ENCODE measurements at places on chromosomes 3 and 15. TPM values are rescaled to one million over a fixed set of nuclear protein-coding genes. Genes with fewer than 3 reads are reported as not detected.
A peak's percentile ranks its signal among the peaks of the same experiment; 100 is the strongest.

- H3K27me3 ChIP-seq = no peaks in the 10 kb centered on the region
- DNase-seq = peak; percentile 53
- H3K4me1 ChIP-seq = peaks cover 3% of the 10 kb centered on the region
- H3K27ac ChIP-seq = no peak overlapping the region
- no peak overlapping the region for H3K4me3 ChIP-seq
- H3K36me3 ChIP-seq = no peaks in the 10 kb centered on the region
Observed at GRCh38 chr3:11705049-11705448, 61.3 kb upstream of the VGLL4 start.

- H3K4me3 ChIP-seq = no peak overlapping the region
- no peak for DNase-seq
- no peaks in the 10 kb centered on the region for H3K36me3 ChIP-seq
- no peaks in the 10 kb centered on the region for H3K4me1 ChIP-seq
Observed at GRCh38 chr15:36608180-36608579, 28.8 kb downstream of the CDIN1 start.

Gene CIAO2A
- total RNA-seq = 89.3 TPM

DNA sequence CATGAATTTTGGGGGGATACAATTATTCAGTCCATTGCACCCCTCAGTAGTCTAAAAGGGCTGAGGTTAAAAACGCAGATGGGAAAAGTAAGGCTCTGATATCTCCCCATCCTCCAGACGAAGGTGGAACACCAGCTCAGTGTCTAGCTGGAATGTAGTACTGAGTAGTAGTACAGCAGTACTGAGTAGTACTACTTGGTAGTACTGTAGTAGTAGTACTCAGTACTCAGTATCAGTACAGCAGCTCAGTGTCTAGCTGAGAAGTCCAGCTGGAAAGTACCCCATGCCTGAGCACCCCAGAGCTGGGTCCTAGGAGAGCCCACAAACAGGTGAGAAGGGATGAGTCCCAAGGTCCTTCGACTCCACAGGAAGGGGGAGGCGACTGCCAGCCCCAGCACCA lies 148.7 kb downstream of the XXYLT1 start:
- no peak overlapping the region for H3K27ac ChIP-seq
- no peaks in the 10 kb centered on the region for H3K36me3 ChIP-seq

Gene CHRNA7
- 7.5 TPM for total RNA-seq

Gene ADAM10
- total RNA-seq = 163 TPM

DNA sequence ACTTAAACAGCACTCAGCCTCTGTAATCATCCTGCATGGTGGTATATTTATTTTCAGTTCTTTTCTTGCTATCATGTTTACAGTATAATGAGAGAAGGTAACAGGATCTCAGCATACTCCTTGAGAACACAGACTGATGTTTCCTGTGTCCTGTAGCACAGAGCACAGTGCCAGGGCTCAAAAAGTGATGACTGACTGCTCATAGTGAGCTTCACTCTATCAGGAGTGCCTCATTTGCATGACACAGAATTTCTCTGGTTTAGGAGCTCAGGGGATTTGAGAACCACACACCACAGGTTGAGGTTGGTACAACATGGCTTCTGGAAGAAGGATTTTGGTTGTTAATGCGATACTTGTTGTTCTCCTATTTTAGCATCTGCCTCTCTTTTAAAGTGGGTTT lies 68.5 kb upstream of the SLC2A2 start:
- no peaks in the 10 kb centered on the region for H3K36me3 ChIP-seq
- no peaks in the 10 kb centered on the region for H3K4me1 ChIP-seq
- H3K4me3 ChIP-seq = no peak overlapping the region

DNA sequence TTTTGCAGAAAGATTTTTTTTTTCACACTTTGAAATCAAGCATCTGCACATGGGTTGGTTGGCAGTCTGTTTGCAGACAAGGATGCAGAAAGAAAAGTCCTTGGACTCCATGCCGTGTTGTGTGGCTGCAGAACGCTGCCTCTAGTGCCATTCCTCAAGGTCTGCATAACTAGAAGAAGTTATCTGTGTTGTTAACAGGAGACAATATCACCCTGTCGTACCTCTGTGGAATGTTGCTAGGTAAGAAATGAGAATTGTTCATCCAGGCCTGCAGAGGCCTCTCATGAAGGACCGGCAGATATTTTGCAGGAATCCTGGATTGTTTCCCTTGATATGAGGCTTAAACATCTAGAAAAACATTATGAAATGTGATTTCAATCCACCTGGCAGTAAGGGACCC lies 58.5 kb upstream of the PPARG start:
- no peaks in the 10 kb centered on the region for H3K27me3 ChIP-seq
- H3K4me1 ChIP-seq = no peaks in the 10 kb centered on the region
- no peak overlapping the region for H3K4me3 ChIP-seq
- no peak for DNase-seq

DNA sequence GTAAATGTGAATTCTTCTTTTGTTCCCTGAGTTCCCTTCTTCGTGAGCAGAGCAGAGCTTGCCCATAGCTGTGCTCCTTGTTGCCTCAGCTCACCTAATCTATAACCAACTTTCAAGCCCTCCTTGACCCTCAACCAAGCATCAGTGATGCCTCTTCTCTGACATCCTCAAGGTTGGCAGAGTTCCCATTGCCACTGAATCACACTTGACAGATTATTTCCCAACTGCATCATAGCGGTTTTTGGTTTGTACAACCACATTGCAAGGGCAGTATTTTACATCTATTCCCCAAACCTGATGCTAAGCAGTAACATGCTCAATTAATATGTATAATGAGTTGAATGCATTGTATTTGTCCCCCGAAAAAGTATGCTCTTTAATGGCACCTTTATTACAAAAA lies 133.0 kb upstream of the SNTN start:
- no peaks in the 10 kb centered on the region for H3K4me1 ChIP-seq
- H3K27me3 ChIP-seq = no peaks in the 10 kb centered on the region
- H3K4me3 ChIP-seq = no peak overlapping the region

Data from H1 (cell line).